ENCODE measurements at places on chromosomes 4 and X. TPM values are rescaled to one million over a fixed set of nuclear protein-coding genes. Genes with fewer than 3 reads are reported as not detected.

GK gene
- 5.5 TPM for total RNA-seq

SPATA4 gene
- total RNA-seq, result not detected

GLRA3 gene
- 0.13 TPM for total RNA-seq

EFNB1 gene
- total RNA-seq, result 21.4 TPM
